ENCODE measurements at places on chromosomes 2 and 18.
A peak's percentile ranks its signal among the peaks of the same experiment; 100 is the strongest.

GRCh38 chr2:74093426-74093825 is 54.3 kb downstream of the BOLA3 start:
- DNase-seq = no peak

DNA sequence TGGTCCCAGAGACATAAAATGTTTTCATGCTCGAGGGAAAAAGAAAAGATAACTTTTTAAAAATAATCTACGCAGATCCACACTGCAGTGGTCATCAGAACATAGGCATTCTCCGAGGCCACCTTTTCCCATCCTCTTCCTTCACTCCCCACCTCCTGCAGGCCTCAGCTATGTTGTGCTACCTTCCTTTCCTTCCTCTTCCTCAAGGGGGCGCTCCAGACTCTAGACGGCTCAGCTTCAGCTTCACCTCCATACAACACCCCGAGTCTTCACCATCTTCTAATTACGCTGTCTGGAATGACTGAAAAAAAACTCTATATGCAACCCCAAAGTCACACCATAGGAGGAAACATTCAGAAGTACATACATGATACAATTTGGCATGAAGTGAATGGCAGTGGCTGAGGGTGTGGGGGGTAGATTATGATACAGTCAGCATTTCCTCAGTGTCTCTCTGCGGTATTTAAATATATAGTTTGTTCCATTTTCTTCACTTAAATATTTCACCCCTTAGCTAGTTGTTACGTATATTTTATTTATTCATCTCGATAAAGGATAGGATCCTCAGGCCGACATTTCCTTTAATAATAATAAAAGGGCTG is 583.6 kb downstream of the IRS1 start:
- peak; percentile 35 for DNase-seq

DNA sequence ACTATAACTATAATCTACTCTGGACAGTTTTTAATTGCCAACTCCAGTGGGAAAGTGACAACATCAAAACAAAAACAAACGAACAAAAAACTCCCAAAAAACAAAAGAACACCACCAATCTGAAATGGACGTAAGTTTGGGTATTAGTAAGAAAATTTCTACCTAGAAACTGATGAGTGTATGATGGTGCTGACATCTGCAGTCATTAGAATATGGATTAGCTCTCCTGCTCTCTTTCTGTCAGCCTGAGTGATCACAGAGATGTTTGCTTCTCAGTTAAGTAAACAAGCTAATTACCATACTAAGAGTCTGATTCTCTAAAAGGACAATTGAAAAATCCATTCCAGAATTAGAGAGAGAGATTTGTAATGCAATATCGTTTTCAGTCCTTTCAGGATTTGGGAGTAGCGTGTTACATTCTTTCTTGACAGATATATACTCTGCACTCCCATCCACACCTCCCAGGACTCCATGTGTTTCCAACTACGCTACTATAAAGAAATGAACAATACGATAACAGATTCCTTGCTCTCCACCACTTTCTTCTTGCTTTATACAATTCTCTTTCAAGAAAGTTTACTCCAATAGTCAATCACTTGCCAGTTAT is 1347.4 kb upstream of the PIK3C3 start:
- no peak for DNase-seq

GRCh38 chr2:136305517-136306192 is 187.7 kb upstream of the CXCR4 start:
- peak; percentile 57 for DNase-seq

- no peak for DNase-seq
Observed at GRCh38 chr18:26768385-26768784, 97.1 kb downstream of the AQP4 start.

DNA sequence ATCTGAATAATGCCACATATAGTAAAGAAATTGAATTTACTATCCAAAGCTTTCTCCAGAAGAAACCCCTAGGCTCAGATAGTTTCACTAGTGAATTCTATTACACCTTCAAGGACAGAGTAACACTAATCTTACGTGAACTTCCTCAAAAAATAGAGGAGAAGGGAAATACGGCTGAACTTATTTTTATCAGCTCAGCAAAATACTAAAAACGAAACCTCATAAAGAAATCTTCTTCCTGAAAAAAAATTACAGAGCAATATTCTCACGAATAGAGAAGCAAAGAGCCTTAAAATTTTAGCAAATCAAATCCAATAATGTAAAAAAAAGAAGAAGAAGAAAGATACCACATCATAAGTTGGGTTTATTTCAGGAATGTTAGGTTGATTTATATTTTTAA is 14.7 kb downstream of the CAPN13 start:
- no peak for DNase-seq
